Common myeloid progenitor, CD34-positive (primary cell): ENCODE measurements at places on chromosomes 2 and 18.
A peak's percentile ranks its signal among the peaks of the same experiment; 100 is the strongest.

- DNase-seq, result no peak
Measured at GRCh38 chr2:47118581-47118980, 36.5 kb downstream of the STPG4 start.

GRCh38 chr2:122329278-122329677, 573.8 kb downstream of the TSN start:
- no peak for DNase-seq

- no peak for DNase-seq
Measured at GRCh38 chr2:134846213-134846612, 7.8 kb downstream of the ACMSD start.

DNA sequence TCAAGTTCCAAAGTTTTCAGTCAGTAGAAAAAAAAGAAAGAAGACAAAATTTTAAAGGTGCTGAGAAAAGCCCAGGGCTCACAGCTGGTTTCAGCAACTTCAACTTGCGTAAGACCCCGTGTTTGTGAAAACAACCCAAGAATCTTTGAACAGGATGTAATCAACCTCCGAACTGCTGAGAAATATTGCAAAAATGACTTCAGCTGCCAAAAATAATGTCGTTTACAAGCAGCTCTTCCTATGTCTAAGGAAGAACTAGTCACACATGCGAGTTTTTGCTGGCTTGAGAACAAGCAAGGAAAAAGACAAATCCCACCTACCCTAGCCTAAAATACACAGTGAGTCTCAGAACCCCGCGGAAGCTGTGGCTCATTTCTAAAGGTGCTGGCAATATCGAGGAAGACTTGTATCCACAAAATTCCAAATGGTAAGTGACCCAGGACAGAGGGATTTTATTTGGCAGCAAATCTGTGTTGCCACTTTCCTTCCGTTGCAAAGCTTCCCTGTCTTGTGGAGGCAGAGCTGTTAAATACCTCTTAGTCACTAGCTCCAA, 59.8 kb upstream of the SLC8A1 start:
- DNase-seq, result no peak

DNA sequence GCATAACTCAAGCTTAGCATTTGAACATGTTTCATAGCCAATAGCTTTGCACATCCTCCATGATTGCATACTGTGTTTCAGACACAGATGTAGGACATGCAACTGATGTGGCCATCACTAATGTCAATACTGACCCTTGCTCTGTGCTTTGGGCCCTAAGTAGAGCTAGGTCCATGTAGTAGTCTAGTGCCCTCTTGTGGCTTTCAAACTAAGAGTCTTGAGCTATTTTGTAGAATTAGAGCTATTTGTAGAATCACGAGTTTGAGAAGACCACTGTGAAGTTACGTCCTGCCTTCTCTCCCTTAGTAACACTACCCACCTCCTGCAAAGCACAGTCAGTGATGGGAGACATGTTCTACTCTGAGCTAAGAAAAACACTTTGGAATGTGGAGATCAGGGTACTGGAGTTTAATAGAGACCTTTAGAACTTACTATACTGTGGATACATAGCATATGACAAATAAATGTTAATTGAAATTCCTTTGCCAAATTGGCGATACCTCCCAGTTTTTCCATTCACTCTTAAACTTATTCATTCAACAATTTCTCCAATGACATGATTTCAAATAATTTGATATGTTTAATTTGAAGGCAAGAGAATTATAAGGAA, 306.5 kb upstream of the TNP1 start:
- peak; percentile 47 for DNase-seq

- DNase-seq, result no peak
Measured at GRCh38 chr2:96092573-96092877, 23.8 kb downstream of the ADRA2B start.
